ENCODE measurements at places on chromosomes 3 and 15. TPM values are rescaled to one million over a fixed set of nuclear protein-coding genes. Genes with fewer than 3 reads are reported as not detected.

DNA sequence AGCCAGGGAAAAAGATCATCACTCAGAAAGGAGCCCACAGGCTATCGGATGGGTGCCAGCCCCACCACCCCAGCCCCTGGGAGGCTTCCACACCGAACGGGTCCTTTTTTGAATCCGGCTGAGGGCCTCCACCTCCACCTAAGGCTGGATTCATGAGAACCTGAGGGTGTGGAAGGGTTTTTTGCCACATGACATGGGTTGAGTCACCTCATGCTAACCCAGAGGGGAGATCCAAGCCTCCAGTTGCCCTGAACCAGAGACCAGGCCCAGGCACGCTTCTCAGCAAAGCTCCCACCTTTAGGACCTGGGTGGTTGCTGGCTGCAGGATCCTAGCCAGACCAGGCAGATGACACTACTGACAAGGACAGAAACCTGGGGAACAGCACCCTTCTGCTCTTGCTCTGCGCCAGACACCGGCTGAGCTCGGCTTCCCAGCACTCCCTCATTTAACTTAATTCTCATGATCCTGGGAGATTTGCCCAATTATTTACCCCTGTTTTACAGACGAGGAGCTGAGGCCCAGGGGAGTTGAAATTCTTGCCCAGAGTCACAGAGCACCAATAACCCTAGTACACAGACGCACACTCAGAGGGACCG, 25.6 kb downstream of the DUSP7 start:
- H3K4me1 ChIP-seq, result peaks cover 9% of the 10 kb centered on the region
- no peaks in the 10 kb centered on the region for H3K36me3 ChIP-seq
- DNase-seq, result no peak
- H3K27ac ChIP-seq, result no peak overlapping the region
- H3K27me3 ChIP-seq, result peaks cover 11% of the 10 kb centered on the region
- no peak overlapping the region for H3K4me3 ChIP-seq

GRCh38 chr15:77097921-77098320, 27.0 kb upstream of the TSPAN3 start:
- H3K27me3 ChIP-seq, result peaks cover 4% of the 10 kb centered on the region
- H3K27ac ChIP-seq, result no peak overlapping the region
- no peak for DNase-seq
- H3K4me1 ChIP-seq, result peaks cover 13% of the 10 kb centered on the region
- no peak overlapping the region for H3K4me3 ChIP-seq

DNA sequence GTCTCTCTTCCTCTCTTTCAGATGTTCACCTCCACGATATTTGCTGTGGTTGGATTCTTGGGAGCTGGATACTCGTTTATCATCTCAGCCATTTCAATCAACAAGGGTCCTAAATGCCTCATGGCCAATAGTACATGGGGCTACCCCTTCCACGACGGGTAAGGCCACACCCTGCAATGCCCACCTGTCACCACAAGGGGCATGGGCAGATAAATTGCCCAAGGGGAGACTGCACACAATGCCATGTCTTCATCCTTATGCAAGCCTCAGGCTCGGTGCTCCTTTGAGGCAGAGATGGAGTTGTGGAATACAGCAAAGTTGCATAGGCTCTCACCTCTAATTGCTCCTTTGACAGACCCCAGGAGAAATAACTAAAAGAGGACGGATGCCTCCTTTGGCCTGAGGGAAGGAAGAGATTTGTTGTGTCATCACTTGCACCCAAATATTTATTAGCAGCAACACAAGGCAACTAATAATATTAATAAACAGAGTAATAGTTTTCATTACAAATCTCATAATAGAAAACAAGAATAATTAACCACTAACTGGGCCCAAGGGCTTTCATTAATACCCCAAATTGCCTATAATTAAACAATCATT, 13.2 kb downstream of the TM4SF4 start:
- no peaks in the 10 kb centered on the region for H3K36me3 ChIP-seq
- H3K4me3 ChIP-seq, result no peak overlapping the region
- no peak overlapping the region for H3K27ac ChIP-seq
- H3K27me3 ChIP-seq, result no peaks in the 10 kb centered on the region

GRCh38 chr3:157920822-157921700, 185.2 kb downstream of the SHOX2 start:
- no peaks in the 10 kb centered on the region for H3K27me3 ChIP-seq
- H3K4me3 ChIP-seq, result no peak overlapping the region

- H3K4me3 ChIP-seq, result no peak overlapping the region
- no peaks in the 10 kb centered on the region for H3K27me3 ChIP-seq
- no peak overlapping the region for H3K27ac ChIP-seq
- H3K36me3 ChIP-seq, result no peaks in the 10 kb centered on the region
- H3K4me1 ChIP-seq, result no peaks in the 10 kb centered on the region
Observed at GRCh38 chr15:36365963-36366362, 213.5 kb upstream of the CDIN1 start.

The PROS1 gene
- 19.8 TPM for total RNA-seq

The STT3B gene
- total RNA-seq, result 103 TPM

The MAP6D1 gene
- total RNA-seq, result 0.90 TPM

The EBLN2 gene
- total RNA-seq, result 9.4 TPM
